IPS DF 6.9 (cell line): ENCODE measurements at places on chromosomes 2 and 18.

GRCh38 chr2:57434441-57434840, 612.2 kb upstream of the VRK2 start:
- DNase-seq: no peak

- DNase-seq: no peak
Observed at GRCh38 chr2:42249284-42249683, 80.1 kb downstream of the EML4 start.

- DNase-seq: no peak
Observed at GRCh38 chr2:98903064-98903355, 33.0 kb downstream of the CRACDL start.

DNA sequence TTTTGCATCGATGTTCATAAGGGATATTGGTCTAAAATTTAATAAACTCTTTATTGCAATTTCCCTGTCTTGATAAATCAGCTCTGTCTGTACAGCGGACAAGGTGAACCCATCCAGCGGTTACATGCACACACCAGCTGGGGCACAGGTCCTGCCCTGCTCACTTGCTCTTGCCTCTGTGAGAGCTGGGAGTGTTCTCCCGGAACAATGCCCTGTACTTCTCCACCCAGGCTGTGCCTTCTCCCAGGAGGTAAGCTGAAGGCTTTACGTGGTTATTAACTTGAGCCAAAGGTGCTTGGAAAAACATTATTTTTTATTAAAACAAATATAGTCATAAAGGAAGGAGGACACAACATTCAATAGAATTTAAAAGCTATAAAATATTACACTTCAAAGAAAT, 117.6 kb downstream of the ALPK2 start:
- no peak for DNase-seq

DNA sequence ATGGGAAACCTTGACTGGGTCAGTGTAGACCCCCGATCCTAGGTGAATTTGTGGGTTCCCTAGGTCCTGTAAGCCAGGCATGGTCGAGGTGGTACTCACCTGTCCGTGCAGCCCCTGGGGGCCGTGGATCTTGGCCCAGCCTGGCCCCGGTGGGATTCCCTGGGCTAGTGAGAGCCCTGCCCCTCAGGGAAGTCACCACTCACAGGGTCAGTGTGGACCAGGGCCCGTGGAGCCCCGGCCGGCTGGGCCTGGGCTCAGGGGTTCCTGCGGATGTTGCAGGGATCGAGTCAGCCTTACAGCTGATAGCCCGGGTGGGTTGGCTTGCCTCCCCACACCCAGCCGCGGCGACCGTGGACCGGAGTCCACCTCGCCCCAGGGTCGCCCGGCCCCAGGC, 528 bp downstream of the ATG9A start:
- DNase-seq: no peak

GRCh38 chr18:61413396-61413795, 80.2 kb downstream of the CDH20 start:
- DNase-seq: no peak

DNA sequence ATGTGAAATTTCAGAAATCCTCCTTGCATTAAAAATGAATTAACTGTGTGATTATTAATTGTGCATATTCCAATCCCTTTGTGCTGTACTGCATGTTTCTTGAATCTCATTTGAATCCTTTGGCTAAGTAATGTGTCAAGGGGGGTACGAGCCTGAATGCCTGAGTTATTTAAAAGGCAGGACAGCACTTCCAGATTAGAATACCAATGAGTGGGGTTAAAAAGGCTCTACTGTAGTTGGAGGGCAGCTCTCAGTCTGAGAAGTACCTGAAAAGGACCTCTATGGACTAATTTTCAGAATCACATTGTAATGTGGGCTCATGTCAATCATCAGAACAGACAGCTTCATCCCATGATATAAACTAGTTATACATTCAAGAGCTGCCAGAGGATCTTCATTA, 423.0 kb downstream of the GRB14 start:
- DNase-seq: no peak

DNA sequence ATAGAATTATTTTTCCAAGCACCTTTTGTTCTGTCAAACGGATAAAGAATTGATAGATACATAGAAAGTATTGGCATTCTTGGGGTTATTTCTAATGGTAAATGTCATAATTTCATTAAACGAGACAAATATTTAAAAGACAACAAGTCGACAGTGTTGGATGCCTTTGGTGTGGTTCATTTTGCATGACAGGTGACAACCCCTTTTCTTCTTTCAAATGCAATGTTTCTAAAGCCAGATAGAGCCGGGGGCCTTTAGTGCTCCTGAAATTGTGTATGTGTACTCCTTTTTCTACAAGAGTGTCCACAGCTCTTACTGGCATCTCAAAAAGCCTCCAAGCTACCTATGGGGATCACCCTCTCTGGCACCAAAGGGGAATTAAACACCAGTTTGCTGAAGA, 350.8 kb upstream of the ID2 start:
- DNase-seq: no peak

DNA sequence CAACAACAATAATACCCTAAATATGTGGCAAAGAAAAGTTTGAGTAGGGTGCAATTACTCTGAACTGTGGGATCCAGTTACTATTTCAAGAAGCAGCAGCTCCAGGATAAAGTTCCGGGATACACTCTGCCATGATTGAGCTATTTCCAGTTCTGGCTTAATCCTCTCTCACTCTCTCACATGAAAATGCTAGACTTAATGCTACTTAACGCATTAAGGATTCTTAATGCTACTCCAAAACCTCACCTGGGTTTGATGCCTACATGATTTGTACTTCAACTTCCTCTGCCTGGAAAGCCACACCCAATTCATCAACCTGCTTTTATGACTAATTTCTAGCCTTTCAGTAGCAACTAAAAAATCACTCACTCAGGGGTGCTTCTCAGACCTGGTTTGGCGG, 151.1 kb upstream of the HNMT start:
- DNase-seq: no peak

- no peak for DNase-seq
Observed at GRCh38 chr2:44291281-44292248, 16.3 kb downstream of the SLC3A1 start.

DNA sequence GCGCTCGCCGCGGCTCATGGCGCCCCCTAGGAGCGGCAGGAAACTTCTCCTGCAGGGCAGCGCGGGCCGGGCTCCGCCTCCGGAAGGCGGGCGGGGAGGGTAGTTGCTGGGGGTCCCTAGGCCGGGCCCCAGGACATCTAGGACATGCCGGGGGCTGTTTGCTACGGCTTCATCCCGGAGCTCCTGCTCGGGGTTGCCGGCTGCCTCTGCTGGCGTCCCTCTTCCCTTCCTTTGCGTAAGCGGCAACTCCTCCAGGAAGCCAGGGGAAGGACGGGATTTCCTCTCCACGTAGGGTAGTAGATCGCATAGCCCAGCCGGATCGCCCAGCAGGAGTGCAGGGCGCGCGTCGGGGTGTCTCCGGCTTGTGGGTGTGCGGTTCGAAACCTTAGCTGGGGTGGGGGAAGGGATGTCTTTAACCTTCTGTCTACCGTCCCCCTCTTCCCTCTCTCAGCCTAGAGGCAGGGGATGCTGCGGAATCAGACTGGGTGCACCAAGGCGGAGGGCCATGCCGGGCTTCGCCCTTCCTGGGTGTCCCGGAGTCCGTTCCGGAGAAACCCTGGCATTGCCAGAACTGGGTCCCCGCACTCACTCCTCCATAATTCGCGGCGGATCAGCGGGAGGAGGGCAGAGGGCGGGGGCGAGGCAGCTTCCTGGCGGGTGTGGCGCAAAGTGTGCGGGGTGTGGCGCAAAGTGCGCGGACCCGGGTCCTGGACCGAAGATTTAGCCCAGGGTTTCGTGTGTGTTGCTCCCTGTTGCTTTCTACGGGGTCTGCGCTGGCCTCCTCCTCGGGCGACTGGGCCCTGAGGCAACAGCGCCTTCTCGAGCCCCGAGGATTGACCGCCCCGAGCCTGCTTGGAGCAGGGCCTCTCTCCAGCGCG, 12.2 kb upstream of the SKOR2 start:
- DNase-seq: no peak

DNA sequence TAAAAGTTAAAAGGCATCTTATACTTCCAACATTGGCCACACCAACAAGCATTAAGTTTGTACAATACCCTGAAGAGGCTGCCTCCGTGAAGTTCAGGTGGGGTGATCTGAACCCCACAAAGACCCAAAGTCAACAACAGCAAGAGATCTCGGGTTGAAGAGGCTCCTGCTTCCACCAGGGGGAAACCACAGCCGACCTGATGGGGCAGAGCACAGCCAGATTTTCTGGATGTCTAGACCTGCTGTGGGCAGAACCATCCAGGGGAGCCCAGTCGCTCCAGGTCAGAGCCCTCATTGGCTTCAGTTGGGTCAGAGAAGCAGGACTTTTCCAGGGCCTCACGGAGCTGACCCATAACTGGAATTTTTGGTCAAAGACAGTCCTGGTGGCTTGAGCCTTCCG, 66.5 kb upstream of the ACKR3 start:
- DNase-seq: peak; percentile 16

GRCh38 chr2:174800436-174801205, 36.3 kb upstream of the CHRNA1 start:
- no peak for DNase-seq

GRCh38 chr18:68456985-68457384, 257.9 kb downstream of the TMX3 start:
- DNase-seq: no peak
